ENCODE measurements at places on chromosomes 4 and X. TPM values are rescaled to one million over a fixed set of nuclear protein-coding genes. Genes with fewer than 3 reads are reported as not detected.

Gene TLR8
- not detected for polyA plus RNA-seq

Gene IBSP
- not detected for polyA plus RNA-seq

DNA sequence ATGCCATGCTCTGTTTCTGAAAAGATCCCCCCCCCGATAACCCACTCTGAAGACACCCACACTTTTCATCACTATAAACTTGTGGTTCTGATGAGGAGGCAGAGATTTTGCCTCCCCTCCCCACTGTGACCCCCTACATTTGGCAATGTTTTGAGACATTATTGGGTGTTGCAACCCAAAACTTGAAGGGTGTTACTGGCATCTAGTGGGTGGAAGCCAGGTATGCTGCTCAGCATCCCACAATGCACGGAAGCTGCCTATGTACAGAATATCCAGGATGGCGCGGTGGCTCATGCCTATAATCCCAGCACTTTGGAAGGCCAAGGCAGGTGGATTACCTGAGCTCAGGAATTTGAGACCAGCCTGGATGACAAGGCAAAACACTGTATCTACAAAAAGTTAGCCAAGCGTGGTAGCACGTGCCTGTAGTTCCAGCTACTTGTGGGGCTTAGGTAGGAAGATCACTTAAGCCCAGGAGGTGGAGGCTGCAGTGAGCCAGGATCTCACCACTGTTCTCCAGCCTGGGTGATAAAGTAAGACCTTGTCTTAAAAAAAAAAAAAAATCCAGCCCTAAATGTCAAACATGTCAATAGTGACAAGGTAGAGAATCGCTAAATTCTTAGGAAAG lies 87.3 kb downstream of the SCD5 start:
- DNase-seq, result no peak

GRCh38 chrX:100695302-100695701 lies 36.6 kb downstream of the SYTL4 start:
- no peak for DNase-seq
